ENCODE measurements at places on chromosomes 16 and 17.

GRCh38 chr16:19118938-19119431 is 5.2 kb downstream of the ITPRIPL2 start:
- DNase-seq: peak; percentile 14

GRCh38 chr16:53626811-53627210 is 76.8 kb downstream of the RPGRIP1L start:
- no peak for DNase-seq

DNA sequence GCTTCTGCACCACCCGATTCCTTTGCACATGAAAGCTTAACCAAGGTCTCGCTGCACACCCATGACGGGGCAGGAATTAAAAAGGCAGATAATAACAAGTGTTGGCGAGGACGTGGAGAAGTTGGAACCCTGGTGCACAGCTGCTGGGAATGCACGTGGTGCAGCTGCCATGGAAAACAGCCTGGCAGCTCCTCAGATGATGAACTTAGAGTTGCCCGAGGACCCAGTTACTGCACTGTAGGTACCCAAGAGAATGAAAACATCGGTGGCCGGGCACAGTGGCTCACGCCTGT is 211.6 kb upstream of the CIBAR2 start:
- no peak for DNase-seq

GRCh38 chr17:5126719-5127488 is 11.1 kb downstream of the USP6 start:
- no peak for DNase-seq

- DNase-seq: no peak
Measured at GRCh38 chr17:58452738-58453137, 35.4 kb upstream of the RNF43 start.

DNA sequence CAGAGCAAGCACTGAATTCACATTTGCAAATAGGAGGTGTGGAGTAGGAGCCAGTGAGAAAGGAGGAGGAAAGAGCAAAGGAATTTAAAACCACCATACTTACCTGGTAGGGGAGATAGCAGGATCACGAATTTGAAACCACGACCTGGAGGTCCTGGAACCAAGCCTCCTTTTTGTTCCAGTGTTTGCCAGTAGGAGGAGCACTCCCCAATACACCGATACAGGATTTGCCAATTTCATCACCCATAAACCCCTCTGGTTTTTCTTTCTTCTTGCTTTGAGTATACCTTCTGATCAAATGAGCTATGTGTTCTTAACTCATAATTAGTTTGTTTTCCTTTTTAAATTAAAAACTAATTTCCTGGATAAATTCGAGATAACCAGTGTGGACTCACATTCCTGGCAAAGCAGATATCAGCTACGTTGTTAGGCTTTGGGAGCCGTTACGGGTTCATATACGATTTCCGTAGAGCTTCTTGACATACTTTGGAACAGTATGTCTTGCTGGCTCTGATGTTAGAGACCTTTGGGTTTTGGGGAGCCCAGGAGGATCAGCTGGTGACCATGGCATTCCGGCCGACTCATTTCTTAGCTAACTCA is 22.7 kb downstream of the BCO1 start:
- DNase-seq: no peak
